ENCODE measurements at places on chromosomes 11 and 22.

DNA sequence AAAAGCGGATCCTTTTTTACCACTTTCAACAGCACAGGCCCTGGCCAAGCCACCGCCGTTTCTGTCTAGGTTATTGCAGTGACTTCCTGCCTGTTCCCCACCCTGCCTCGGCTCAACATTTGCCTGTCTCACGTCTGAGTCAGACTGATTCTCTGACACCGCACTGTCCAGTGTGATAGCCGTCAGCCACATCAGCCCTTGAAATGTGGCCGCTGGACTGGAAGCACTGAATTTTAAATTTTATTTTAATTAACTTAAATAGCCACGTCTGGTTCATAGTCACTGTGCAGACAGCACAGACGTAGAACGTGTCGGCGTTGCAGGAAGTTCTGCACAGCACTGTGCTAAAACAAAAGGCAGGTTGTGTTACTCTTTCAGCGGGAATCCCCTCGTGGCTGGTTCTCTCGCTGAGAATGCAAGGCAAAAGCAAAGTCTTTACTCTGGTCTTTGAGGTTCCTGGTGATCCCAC, 56.3 kb upstream of the ADSL start:
- no peak for DNase-seq

- no peak for DNase-seq
These were observed 17.7 kb downstream of the MGAT3 start for GRCh38 chr22:39474351-39475111.

DNA sequence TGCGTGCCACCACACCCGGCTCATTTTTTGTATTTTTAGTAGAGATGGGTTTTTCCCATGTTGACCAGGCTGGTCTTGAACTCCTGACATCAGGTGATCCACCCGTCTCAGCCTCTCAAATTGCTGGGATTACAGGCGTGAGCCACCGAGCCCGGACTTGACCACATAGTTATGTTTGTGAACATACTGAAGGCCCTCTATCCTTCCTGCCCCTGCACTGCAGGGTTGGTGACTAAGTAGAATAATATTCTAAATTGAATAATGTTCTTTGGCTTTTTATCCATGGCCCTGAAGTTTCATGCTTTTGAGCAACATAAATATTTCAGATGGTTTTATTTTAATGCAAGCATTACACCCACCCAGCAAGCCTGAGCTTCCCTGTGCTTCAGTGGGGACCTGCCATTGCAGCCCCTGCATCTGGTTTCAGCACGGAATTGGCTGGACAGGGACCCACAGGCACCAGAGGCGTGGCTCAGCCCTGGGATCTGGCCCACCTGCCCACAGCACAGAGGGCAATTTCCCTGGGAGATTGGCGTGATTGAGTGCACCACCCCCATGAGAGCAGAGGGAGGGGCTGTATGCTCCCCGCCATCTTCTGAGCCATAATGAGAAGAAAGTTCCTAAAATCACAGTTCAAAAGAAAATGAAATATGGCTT, 460.5 kb downstream of the BRD1 start:
- peak; percentile 28 for DNase-seq

DNA sequence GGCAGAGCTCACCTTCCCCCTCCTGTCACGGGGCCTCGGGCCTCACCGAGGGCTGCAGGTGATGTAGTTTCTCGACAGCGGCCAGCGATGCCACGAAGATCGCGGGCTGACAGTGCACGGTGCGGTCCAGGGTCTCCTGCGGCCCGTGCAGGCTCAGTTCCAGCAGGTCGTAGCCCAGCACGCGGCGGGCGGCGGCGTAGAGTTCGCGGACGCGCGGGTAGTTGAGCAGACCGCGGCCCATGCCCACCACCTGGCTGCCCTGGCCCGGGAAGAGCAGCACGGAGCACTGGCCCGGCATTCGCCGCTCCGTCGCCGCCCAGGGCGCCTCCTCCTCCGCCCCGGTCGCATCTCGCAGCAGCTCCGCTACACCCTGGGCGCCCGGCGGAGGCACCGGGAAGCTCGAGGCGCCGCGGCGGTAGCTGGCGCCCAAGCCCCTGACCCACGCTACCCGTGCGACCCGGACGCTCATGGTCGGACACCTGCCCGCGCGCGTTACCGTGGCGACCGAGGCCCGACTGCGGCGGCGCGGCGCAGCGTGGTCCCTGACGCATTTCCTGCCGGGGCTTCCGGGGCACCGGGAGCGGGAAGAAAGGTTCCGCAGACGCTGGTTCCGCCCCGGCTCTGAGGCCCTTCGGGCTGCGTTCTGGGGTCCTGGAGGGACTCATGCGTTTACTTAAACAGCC, at the start of gene MCAT:
TSS of gene MCAT (minus strand) at position 519 of the 683 bp plus-strand sequence. CDS start at position 469, 50 bp downstream.
- DNase-seq, result peak; percentile 59

DNA sequence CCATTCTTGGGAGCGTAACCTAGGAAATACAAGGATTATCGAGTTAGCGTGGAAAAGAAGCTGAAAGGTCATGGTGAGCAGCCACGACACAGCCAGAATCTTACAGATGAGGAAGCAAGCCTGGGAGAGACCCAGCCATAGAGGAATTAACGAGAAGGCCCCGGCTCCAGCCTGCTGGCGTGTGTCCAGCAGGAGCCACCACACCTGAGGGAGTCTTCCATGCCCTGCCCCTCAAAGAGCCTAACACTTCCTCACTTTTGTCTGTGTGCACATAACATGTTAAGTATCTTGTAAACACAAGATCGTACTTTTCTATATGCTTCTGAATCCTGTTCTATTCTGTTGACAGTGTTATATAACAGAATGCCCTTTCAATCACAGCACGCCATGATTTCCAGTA, 18.1 kb downstream of the CECR2 start:
- no peak for DNase-seq

GRCh38 chr11:134372961-134373360, 39.1 kb downstream of the B3GAT1 start:
- DNase-seq, result no peak

DNA sequence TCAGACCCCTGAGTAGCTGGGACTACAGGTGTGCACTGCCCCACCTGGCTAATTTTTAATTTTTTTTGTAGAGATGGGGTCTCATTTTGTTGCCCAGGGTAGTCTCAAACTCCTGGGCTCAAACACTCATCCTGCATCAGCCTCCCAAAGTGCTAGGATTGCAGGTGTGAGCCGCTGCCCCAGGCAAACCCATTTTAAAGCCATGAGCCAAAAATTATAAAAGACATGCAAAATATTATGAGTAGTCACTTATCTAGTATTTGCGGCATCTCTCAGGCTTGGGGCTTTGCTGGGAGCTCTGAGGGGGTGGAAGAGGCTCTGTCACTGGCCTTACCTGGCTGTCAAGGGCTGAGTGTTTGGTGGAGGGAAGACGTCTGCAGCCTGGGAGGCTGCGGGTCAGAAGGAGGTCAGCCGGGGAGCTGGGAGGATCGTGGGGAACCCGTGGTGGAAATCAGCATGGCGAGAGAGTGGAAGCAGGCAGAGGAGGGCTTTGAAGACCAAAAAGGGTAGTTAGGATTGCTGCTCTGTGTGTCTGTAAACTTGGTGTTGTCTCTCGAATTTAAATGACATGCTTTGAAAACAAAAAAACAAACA, 69.1 kb upstream of the PARVG start:
- no peak for DNase-seq

DNA sequence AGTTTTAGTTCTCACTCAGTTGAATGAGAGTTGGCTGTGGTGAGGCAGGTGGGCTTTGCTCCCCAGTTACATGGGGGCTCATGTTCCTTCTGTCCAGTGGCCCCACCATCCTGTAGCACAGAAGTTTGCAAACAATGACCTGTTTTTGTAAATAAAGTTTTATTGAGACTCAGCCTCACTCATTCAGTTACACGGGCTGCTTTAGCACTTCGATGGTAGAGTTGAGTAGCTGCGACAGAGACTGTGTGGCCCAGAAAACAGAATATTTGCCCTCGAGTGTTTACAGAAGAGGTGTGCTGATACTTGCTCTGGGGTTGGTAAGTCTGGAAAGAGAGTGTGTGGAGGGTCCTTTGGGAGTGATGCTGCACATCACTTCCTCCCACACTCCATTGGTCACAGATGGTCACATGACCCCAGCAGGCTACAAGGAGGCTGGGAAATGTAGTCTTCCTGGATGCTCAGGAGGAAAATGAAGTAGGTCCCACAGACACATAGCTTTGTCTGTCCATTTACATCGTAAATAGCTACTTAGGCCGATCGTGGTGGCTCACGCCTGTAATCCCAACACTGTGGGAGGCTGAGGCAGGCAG, 34.6 kb downstream of the IFT27 start:
- peak; percentile 21 for DNase-seq

GRCh38 chr22:24592058-24592850, 619 bp downstream of the LRRC75B start:
- DNase-seq, result no peak

DNA sequence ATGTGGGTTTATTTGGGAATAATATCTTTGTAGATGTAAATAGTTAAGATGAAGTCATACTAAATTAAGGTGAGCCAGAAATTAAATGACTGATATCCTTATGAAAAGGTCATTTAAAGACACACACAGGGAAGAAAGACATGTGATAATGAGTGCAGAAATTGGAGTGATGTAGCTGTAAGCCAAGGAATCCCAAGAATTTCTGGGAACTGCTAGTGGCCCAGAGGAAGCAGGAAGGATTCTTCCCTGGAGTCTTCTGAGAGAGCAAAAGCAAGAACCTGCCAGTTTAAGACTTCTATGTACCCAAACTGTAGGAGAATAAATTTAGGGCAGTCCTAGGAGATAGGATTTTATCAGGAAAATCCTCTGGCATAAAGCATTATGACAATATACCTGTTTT, 66.9 kb downstream of the LRRC4C start:
- DNase-seq, result no peak

GRCh38 chr22:20020533-20021195, at the start of gene TANGO2:
Gene TANGO2, plus strand, starts transcription at chr22:20021110. Its CDS starts 15,689 bp downstream, at chr22:20036799.
- peak; percentile 61 for DNase-seq

DNA sequence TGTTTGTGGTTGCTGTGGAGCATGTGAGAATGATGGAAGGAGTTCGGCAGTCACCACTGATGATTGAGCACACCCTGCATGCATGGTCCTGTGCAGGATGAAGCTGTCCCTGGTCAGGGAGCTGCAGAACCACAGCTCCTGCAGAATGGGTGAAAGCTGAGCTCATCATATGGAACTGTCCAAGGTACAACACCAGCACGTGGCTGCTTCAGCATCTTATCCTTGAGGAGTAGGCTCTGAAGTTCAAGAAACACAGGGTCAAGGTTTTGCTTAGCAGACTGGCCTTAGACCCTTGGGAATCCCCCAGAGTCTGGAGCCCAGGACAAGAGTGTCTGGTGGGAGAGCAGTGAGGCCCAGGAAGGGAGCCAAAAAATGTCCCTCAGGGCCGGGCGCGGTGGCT, 182.4 kb upstream of the LARGE1 start:
- no peak for DNase-seq

DNA sequence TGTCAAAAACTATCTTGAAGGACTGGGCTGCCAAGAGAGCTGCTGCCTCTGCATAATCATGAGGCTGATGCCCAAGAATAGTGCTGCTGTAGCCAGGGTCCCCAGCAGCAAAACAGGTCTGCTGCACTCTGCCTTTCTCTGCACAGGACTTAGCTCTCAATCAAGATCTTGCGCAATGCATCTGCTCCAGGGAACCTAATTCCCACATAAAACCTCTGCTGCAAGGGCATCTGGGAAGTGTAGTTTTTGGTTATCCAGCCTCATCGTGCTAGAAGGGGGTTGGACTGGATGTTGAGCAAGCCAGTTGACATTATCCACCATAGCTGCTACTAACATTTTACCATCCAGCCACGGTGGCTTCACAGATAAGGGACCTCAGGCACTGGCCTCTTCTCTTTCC, 192.7 kb downstream of the C11orf91 start:
- peak; percentile 23 for DNase-seq

DNA sequence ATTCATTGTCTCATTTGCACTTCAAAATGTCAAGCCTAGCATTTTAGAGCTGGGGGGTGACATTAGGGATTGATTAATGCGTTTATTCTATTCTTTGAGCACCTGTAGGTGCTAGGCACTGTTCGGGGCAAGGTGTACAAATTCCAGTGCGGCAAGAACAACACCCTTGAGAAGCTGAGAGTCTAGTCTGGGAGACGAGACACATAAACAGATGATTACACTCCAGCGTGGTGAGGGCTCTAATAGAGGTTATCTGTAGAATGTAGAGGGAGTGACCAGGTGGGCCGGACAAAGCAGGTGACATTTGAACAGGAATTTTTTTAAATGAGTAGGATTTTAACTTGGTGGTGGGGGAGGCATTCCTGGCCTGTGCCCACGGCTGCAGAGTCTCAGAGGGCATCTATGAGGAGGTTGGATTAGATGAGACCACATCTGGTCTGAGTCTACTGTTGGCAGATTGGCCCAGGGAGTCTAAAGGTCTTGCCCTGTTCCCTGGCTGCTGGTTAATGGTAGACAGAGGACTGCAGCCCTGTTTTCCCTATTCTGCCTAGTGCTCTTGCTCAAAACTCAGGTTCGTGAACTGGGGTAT, 970 bp downstream of the CAT start:
- DNase-seq, result no peak

GRCh38 chr22:47091921-47092700, 329.7 kb downstream of the TBC1D22A start:
- no peak for DNase-seq

DNA sequence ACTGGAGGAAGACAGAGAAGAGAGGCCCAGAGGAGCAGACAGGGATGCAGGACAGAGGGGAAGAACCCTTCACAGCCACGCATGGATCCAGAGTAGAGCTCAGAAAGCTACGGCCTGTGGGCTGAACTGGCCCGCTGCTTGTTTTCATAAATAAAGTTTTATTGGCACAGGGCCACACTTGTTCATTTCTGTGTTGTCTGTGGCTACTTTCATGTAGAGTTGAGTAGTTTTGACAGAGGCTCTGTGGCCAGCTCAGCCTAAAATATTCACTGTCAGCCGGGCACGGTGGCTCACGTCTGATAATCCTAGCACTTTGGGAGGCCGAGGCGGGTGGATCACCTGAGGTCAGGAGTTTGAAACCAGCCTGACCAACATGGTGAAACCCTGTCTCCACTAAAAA, 26.2 kb upstream of the GAL start:
- DNase-seq, result no peak

GRCh38 chr11:112615891-112616290, 345.3 kb upstream of the NCAM1 start:
- DNase-seq, result no peak

GRCh38 chr22:27136596-27136995, 479.2 kb downstream of the MIAT start:
- DNase-seq, result no peak

- DNase-seq, result no peak
These were observed 48.7 kb downstream of the VSIG10L2 start for GRCh38 chr11:125994509-125994908.

DNA sequence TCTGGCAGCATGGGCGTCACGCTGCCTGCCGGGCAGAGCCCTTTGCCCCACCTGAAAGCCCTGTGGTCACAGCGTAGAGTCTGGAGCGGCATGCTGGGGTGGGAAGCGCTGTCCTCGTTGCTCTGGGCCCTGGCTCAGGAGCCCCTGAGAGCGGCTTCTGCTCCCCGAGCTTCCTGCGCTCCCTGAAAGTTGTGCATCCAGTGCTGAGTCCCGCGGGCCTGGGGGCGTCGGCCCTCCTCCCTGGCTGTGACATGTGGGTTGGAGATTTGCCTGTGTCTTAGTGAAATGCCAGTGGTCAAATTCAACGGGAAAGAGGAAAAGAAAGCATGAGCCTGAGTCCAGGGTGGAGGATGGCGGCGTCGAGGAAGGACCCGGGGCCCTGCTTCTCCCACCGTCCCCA, 1208.0 kb downstream of the BRD1 start:
- no peak for DNase-seq

- no peak for DNase-seq
These were observed 110.4 kb upstream of the TOP3B start for GRCh38 chr22:22092974-22093373.
